ENCODE measurements at places on chromosomes 1 and 21.

DNA sequence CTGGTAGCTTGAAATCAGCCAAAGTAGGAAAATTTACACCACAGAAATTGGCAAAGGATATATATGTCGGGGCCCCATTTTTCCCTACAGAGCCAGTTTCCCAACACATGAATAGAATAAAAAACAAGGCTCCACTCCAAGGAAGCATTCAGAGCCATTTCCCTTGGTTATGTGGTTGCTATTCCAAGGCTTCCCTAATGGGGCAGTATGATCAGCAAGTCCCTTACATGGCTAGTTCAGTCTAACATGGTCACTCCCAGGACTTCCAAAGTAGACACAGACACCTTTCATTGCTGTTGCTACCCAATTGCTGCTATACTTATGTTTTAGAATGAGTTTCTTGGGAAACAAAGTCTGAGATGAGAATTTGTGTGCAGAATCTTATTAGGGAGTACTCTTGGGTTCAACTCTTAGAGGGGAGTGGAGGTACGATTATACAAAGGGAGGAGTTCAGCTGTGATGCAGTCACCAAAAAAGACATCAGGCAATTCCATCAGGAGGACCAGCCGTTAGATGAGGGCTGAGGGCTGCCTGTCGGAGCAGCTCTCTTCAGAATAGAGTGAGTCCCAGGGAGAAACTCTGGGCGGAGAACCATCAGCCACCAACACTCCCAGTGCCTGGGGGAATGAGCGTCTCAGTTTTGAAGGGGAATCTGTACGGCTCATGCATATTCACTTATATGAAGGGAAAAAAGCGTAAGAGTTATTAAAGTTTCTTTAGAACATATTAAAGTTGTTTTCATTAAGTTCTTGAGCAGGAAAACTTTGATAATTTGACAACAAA is 92.9 kb downstream of the C21orf91 start:
- no peak for DNase-seq

DNA sequence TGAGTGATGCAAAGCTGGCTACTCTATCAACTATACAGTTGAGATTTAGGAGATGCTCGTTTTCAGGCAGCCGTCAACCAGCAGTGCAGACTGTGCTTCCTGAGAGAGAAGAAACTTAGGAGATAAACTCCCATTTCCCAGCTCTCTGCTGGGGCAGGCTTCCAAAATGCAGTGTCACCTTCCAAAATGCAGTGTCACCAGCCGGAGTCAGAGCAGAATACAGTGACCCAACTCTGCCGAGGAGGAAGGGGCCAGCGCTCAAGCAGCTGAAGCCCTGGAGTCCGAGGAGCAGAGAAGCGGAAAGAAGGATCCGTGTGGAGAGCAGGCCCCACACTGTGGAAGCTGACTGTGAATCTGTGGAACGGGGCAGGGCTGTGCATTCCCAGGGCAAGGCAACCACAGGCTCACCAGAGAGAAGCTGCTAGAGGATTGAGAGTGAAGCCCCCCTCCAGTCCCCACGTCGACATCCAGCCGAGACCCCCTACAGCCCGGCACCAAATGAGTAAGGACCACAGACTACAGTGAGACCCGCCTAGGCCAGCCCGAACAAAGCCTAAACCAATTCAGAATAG is 703 bp upstream of the KRTAP12-1 start:
- DNase-seq, result no peak

- DNase-seq, result no peak
Observed at GRCh38 chr1:14010476-14010875, 310.5 kb downstream of the PRDM2 start.

GRCh38 chr1:177239792-177240191 is 69.0 kb downstream of the BRINP2 start:
- DNase-seq, result no peak

DNA sequence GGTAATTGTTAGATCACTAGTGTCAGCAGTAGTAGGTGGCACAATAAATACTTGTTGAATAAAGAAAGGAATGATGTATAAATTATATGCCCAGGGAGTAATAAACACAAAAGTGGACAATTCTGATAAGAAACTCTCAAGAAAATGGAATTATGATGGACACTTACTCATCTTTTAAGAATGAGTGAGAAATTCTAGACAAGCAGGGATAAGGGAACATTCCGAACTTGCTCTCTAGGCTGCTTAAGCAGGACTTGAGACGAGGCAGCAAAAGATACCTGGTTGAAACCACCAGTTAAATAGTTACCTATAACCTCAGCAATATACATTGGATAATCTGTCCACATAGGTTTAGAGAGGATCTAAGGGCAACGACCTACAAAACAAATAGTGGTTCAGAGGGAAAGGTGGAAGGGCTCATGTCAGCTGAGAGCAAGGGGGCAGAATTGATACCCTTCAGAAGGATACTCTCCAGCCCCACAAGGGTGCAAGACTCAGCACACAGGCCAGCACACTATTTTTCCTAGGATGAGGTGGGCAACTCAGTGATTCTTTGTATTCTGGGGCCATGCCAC is 46.3 kb downstream of the XCL2 start:
- no peak for DNase-seq

GRCh38 chr21:43864962-43865539 is at the start of gene AGPAT3:
Gene AGPAT3 (plus strand): TSS chr21:43865223. CDS start chr21:43959682, 94,459 bp downstream.
- no peak for DNase-seq

DNA sequence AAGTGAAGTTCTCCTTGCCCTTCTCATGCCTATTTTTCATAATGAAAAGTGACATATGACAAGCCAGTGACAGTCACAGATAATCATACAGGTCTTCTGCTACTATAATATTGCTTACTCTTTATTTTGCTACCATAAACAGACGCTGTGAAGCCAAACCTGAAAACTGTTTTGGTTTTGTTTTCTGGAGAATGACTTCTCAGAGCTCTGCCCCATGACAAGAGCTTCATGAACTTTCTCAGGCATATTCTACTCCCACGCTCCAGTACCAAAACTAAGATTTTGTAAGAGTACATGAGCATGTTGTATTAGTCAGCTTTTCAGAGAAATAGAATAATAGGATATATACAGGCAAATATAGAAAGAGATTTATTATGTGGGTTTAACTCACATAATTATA is 64.3 kb upstream of the VTCN1 start:
- DNase-seq, result no peak

DNA sequence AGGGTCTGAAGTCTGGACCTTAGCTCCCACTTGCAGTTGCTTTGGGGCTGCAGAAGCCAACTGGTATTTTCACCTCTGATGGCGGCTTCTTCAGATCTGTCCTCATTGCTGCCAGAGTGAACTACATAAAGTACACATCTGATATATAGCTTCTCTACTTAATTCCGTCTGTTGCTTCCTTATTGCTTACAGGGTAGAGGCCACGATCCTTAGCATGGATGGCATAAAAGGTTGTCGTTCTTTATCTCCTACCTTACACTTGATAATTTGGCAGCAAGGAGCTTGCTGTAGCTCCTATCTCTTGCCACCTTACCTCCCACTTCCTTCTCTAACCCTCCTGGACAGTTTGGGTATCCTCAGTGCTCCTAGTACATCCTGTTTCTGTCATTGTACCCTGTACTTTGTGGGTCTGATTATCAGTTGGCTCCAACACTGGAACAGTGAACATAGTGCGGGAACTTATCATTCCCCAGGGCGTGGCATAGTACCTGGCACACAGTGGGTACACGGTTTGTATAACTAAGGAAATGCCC is 30.9 kb upstream of the NBL1 start:
- no peak for DNase-seq

DNA sequence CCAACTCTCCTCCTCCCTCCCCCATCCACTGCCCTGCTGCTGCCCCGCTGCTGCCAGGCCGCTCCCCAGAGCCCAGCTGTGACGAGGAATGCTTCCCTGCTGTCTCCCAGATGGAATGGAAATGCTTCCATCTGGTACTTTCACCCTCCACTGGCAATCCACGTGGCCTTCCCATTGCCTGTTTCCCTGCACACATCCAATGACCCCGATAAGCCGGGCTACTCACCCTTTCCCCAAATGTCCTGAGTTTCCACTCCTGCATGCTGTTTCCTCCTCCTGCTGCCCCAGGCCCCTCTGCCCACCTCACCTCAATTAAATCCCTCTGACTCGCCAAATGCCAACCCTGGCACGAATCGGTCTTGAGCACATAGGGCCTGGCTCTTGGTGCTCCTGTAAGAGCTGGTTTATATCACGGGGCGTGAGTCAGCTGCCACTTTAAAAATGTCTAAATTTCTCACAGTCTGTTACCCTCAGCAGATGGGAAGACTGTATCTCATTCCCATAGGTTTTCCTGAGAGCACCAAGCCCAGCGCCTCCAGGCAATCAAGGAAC is 36.4 kb downstream of the MRAP start:
- no peak for DNase-seq

GRCh38 chr1:159973350-159973940 is 19.4 kb upstream of the SLAMF9 start:
- DNase-seq, result no peak

- no peak for DNase-seq
Observed at GRCh38 chr1:42835422-42835821, 11.0 kb upstream of the ZNF691 start.

DNA sequence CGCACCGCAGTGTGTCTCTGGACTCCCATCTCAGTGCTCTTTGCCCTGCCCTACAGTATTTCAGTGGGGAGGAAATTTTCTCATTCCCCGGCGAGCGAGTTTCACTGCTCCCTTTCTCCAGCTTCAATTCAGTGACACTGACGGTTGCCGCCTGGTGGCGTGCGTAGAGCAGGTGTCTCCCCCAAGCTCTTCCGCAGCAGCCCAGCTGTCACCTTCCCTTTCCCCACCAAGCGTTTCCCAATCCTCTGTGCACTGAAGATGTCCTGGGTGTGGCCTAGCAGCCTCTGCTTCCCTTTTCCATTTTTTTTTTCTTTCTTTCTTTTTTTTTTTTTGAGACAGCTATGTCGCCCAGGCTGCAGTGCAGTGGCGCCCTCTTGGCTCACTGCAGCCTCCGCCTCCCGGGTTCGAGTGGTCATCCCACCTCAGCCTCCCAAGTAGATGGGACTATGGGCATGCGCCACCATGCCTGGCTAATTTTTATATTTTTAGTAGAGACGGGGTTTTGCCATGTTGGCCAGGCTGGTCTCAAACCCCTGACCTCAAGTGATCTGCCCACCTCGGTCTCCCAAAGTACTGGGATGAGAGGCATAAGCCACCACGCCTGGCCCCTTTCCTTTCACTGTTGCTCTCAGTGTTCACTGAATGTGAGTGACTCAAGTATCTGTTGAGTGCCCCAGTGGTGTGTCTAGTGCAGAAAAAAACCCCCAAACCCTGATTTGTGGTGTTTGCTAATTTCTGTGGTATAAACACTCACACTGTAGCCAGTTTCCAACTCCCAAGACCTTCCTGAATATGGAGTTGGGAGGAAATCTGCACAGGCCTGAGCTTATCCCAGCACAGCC is 30.1 kb downstream of the TNFRSF1B start:
- DNase-seq, result no peak

DNA sequence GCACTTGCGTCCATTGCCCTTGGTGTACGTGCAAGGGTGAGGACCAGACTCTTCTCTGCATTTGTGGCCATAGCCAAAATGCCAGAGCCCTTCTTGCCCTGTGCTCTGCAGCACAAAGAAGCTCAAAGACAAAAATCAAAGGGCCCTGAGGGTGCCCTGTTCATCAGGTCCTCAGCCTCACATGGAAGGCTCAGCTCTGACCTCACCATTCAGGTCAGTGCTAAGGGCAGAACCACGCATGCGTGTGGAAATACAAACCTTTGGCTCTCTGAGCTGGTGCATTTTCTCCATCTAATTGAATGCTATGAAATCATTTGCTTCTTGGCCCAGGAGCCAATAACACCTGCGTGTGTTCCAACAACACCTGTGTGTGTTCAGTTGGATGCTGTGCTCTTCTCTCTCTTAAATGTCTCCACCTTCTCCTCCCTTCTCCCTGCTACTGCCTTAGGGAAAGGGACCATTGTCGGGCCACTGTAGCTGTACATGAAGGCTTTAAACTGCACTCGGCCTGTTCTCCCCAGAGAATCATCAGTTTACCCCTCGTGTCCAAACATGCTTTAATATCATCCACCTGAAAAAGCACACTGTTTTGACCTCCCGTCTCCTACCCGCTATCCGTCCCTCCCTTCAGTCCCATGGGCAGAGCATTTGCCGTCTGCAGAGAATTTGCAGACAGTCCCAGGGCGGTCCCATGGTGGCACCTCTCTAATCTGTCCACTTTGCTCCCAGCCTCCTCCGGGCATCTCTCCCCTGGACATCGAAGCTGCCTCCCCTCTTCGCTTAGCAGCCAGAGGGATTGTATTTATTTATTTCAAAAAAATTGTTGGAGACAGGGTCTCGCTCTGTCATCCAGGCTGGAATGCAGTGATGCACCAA is 60.6 kb downstream of the EVA1C start:
- no peak for DNase-seq

DNA sequence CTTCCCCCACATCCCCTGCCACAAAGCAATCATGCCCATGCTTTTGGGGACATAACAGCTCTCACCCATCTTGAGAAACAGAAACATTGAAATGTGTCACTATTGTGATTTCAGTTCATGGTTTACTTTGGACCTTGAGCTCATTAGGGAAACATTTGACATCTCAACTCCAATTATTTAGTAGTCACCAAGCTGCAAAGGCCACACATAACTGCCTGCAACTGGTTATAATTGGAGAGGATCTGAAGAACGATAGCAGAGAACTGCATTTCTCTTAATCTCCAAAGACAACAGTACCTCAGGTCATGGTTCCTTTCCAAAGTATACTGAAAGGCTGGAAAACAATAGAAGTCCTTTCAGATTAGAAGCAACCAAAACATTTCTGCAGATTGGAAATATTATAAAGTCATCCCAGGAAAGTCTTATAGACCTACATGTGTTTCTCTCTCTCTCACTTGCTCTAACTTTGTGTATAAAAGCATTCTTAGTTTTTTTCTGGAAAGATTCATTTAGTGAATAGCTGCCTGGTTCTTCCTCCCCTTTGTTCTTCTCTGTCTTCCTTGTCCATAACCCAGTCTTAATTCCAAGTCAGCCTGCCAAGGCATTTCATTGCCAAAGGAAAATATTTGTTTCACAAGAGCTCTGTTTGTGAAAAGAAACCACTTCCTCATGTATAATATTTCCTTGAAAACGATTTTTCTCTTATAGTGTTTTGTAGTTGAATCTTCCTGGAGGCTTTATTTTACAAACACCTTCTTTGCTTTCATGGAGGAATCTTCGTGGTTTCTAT is 426.8 kb downstream of the ADGRL2 start:
- DNase-seq, result no peak

DNA sequence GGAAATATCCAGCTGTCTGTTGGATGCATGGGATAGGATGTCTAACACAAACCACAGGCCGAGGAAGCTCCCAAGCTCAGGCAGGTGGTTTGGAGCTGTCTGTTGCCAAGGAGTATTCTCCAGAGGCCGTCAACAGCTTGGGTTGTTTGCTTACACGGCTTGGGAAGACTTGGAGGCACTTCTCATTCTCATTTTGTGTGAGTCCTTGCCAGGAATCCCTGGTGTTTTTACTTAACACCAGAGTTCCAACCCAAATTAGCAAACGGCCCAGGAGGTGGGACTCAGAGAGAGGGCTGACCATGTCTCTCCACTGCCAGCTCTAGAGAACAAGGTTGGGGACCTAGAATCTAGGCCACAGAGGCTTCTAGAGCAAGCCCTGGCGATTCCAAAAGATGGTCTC is 72.7 kb upstream of the FAM20B start:
- DNase-seq, result peak; percentile 78

GRCh38 chr21:36749935-36750575 is 51.1 kb downstream of the SIM2 start:
- no peak for DNase-seq
